ENCODE measurements at places on chromosomes 6 and 20.

GRCh38 chr20:18853946-18854646 lies 40.5 kb downstream of the SCP2D1 start:
- no peak for DNase-seq

GRCh38 chr6:130359736-130360135 lies 6.1 kb upstream of the TMEM200A start:
- no peak for DNase-seq

DNA sequence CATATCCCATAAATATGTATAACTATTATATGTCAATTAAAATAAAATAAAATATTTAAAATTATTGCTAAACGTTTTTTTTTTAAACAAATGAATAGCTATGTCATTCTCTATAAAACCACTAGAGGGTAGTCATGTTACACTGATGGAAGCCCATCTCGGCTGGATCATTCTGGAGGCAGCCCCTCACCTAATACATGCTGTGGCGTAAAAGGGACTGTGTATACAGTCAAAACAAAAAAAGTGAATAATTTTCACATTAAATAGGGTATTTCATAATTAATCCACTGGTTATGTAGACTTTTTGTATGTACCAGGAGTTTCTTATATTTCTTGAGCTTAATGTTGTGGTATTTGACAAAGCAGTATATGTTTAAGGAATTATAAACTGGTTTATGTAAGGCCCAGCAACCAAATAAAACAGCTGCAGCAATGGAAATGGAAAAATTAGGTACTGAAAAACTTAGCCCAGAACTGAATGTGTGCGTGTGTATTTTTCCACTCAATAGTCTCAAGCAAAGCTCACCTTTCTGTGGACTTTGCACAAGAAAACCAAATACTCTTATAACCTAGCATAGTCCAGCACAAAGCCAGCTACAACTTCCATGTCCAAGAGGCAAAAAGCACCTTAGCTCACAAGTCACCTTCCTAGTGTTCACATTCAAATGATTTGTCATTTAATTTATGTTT lies 81.7 kb downstream of the COL9A1 start:
- DNase-seq: no peak

DNA sequence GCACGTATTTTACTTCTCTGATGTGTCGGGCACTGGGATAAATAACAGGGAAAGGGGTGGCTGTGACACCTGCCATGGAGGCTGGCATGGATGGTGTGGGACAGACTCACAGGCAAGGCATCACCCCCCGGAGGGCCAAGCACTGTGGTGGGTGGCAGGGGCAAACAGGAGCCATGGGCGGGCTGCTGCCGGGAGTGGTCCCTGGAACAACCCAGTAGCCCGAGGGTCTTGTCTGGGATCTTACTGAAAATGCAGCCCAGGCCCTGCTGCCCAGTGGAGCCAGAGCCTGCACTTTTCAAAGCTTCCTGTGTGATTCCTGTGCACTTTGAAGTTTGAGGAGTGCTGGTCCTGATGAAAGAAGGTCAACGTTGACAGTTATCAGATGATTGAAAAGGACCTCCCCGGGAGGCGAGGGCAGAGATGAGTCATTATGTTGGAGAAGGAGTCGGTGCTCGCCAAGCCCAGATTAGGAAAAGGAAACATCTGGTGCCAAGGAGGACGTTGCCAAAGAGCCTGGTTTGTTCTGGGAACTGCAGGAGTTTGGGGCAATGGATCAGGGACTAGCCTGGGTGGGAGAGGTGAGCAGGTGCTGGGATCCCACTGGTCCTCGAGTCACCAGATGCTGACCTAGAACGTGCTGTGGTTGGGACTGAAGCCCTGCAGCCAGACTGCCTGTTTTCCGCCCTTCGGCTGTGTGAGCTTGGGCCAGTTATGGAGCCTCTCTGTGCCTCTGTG lies 130.0 kb upstream of the GGTLC1 start:
- DNase-seq: no peak

DNA sequence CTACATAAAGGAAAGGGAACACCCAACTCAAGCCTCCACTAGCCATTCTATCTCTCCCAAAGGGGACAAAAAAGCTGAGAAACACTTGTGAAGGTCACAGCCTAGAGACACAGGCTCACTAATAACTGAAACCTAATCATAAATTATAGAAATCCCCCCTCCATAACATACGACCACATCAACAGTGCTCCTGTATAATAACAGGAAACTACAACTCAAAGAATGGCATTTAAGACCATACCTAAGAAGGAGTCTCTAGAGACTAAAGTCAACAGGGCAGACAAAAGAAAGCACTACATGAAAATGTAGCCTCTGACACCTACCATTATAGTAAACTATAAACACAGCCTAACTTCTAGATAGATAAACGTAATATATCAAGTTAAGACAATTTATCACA lies 82.7 kb downstream of the THEMIS start:
- DNase-seq: no peak

GRCh38 chr6:20217891-20218290 lies 5.6 kb upstream of the MBOAT1 start:
- peak; percentile 13 for DNase-seq

DNA sequence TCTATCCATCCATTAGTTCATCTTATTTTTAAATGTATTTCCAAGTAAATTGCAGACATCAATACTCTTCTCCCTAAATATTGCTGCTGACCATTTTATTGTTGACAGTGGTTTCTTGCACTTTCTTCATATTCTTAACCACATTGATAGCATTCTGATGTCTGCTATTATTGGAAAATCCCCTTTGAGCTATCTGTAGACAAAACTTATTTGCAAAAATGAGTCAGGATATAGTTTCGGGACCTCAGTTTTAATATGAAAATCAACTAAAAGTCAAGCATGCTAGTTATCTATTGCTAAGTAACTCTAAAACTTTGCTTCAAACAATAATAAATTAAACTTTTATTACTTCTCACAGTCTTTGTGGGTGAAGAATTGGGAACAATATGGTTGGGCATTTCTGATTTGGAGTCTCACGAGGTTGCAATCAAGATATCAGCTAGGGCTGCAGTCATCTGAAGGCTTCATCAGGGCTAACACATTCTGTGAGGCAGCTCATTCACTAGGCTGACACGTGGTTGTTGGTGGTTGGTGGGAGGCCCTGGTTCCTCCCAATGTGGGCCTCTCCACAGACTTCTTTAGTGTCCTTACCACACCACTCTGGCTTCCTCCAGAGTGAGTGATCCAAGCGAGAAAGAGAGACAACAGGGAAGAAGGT lies 32.7 kb downstream of the CD109 start:
- DNase-seq: no peak

DNA sequence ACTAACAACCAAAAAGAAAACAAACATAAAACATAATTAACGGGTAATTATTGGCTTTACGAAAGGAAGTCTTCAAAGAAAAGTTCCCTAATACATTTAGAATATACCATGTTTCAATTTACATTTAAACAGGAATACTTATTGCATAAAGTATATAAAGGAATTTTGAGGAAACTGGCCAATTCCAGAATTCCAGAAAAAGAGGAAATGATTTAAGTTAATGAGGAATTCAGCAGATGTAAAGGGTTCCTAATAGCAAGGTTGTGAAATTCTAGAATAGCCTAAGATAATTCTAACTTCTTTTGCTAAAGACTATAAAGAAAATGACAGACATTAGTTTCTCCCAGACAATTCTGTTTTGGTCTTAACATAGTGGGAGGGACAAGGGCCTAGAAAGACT lies 35.0 kb downstream of the DTNBP1 start:
- no peak for DNase-seq

- no peak for DNase-seq
Measured at GRCh38 chr20:59580991-59581401, 23.3 kb upstream of the PHACTR3 start.

- DNase-seq: peak; percentile 2
Measured at GRCh38 chr6:152552616-152553209, 84.4 kb downstream of the SYNE1 start.

DNA sequence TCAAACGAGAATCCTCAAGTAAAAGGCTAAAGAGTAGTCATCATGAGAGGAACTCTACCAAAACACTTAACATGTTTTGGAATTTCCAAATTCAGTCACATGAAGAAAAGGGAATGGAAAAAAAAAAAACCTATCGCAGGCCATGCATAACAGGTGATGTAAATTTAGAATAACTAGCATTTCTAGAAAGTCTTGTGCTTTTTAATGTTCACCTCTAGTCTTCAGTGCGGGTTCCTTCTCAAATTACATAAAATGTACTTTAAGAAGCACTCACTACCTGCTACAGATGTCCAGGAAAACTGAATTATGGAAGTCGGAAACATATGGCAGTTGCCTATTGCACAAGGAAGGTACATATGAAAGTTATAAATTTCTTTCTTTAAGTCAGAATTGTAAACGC lies 6.1 kb upstream of the TBX18 start:
- DNase-seq: no peak

DNA sequence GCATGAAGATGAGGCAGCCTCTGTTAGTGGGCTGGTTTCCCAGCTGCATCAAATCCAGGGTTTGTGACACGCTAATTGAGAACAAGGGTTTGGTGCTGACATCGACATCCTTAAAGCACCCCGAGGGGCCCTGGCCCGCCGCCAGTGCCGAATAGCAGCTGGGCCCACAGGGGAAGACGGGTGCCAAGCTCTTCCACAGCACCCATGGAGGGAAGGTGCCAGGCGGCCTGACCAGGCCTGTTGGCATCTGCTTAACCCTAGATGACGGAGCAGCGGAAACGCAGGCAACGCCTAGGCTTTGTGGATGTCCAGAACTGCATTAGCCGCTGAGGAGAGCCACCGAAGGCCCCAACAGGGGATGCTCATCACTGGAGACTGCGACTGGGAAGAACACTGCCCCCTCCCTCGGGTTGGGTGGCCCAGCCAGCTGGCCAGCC lies 16.0 kb downstream of the UQCC2 start:
- no peak for DNase-seq

GRCh38 chr20:8039042-8039441 lies 19.5 kb upstream of the TMX4 start:
- DNase-seq: no peak

DNA sequence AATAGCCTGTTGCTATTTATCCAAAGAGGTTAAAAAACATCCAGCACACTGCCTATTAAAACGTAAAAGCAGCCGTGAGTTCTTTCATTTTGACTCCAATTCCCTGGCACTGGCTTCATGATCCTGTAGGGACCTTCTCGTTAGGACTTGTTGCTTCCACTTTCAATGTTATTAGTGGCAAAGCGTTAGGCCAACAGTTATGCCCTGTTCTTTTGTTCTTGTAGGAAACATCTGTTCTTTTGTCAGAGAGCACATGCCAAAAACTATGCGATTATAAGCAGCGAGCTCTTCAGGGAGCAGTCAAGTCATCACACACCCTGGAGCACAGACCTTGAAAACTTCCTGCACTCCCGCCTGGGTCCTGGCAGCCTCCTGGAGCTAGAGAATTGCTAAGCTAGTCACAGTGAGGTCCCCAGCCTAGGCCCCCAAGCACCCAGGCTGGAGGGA lies 609.5 kb upstream of the ARID1B start:
- DNase-seq: no peak

DNA sequence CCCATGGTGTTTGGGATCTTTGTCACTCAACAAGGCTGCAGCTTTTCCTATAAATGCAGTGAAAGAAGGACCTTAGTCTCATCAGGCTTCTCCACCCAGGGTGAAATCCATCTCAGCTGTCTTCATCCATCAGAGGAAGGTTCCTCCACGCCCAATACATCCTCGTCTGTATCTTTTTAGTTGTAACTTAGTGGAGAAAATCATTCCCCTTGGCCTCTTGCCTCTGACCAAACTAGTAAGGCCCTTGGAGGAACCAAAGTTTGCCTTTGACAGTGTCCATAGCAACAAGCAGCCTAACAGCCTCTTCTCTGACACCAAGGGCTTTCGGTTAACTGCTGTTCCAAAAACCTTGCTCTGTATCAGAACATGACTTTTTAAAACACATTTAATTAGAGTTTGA lies 230.3 kb upstream of the ECI2 start:
- DNase-seq: no peak

DNA sequence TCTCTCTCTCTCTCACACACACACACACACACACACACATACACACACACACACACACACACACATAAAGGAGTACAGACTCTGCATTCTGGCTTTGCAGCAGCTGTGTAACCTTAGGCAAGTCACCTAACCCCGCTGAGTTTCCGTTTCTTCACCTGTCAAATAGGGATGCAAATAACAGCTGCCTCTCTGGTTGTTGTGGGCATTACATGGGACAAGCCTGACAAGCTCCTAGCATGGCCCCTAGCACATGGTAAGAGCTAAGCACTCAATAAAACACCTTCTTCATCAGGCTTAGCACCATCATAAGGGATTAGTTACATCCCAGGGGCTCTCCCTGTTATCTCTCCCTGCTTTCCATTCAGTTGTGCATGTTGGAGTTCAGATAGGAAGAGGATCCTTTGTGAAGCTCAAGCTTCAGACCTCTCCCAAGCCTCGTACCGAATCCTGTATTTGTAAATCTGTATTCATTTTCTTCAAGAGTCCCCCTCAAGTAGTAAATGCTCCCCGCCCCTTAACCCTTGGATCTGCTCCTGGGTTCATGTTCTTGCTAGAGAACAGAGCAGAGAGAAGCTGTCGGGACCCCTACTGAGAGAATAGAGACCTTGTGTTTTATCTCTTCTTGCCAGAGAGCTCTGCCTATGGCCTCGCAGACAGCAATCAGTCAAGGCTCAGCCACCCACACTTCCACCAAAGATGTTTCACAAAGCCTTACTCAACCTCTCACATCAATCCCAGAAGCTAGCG lies 2.2 kb downstream of the SLC13A3 start:
- no peak for DNase-seq

DNA sequence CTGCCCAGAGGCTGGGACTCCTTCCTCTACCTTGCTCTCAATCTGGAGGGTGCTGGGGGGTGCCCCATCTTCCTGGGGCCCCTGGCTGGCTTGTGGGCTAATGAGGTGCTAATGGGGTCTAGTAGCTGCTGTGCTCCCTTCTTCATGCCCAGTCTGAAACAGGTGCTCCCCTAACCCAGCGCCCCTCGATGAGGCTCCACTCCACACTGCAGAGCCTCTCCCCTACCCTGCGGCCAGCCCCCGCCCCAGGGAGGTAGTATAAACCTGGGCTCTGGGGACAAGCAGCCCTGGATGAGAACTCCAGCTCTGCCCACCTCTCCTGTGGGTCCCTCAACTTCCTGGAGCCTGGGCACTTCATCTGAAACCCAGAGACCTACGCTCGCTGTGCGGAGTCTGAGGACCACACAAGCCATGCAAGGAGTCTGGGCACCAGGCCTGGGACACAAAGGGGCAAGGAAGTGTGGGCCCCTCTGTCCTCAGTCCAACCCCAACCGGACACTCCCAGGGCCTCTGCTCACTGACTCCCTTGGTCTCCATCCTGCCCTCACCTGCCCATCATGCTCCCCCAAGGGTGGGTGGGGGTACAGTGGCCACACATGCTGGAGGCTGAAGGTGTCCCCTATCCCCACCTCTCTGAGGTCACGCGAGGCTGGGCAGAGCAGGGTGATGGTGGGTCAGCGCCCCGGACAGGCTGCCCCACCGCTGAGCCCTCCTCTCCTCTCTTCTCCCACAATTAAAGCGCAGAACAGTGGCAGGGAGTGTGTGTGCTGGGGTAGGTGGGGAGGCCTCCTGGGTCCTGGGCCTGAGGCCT lies 6.1 kb downstream of the RPL10A start:
- DNase-seq: no peak

DNA sequence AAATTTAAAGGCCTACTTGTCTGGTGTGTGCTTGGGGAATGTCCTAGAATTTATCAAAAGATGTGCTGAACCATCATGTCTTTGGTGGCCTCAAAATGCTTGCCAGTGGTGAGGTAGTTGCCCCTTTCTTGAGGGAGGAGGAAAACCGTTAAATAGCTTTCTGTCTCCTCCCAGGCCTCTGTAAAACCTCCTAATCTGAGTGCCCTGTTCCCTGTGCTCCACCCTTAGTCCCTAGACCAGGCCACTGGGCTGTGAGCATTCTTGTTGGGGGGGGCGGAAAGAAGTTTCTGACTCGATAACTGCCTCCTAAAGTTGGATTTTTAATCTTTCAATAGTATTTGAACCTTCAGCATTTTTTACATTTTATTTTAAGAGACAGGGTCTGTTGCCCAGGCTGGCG lies 23.1 kb downstream of the JARID2 start:
- no peak for DNase-seq

Data from C1 segment of cervical spinal cord (tissue), 14 donors.